ENCODE measurements at places on chromosomes 11 and 22. TPM values are rescaled to one million over a fixed set of nuclear protein-coding genes. Genes with fewer than 3 reads are reported as not detected.

SELENOO gene
- total RNA-seq = 14.4 TPM

GPR83 gene
- total RNA-seq = 0.12 TPM

SLN gene
- not detected for total RNA-seq

TRIM49 gene
- not detected for total RNA-seq

USH1C gene
- not detected for total RNA-seq

TSGA10IP gene
- total RNA-seq = not detected

HEPN1 gene
- not detected for total RNA-seq

ANO9 gene
- 38.8 TPM for total RNA-seq

TUB gene
- 0.33 TPM for total RNA-seq

PTDSS2 gene
- total RNA-seq = 14.8 TPM

OR51B5 gene
- total RNA-seq = not detected

GRCh38 chr11:131274233-131274632 is 96.2 kb upstream of the NTM start:
- H3K4me3 ChIP-seq = no peak overlapping the region

DNA sequence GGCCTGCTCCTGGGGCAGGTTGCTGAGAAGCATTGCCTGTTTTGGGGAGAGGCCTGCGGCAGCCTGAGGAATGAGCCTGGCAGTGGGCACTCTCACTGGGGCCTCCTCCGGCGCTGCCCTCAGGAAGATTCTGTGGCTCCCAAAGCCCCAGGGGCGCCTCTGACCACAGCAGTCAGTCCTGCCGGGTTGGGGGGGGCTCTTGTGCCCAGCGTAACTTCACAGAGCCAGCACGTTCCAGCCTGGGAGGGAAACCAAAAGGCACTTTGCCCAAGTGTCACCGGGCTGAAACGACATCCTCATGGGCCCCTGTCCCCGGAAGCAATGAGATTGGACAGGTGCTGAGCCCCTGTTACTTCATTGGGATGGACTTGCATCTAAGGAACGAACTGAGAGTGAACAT is 4.3 kb upstream of the LRP5 start:
- H3K36me3 ChIP-seq = no peaks in the 10 kb centered on the region
- H3K4me1 ChIP-seq = no peaks in the 10 kb centered on the region
- H3K27ac ChIP-seq = no peak overlapping the region
- no peak for DNase-seq
- H3K27me3 ChIP-seq = no peaks in the 10 kb centered on the region

DNA sequence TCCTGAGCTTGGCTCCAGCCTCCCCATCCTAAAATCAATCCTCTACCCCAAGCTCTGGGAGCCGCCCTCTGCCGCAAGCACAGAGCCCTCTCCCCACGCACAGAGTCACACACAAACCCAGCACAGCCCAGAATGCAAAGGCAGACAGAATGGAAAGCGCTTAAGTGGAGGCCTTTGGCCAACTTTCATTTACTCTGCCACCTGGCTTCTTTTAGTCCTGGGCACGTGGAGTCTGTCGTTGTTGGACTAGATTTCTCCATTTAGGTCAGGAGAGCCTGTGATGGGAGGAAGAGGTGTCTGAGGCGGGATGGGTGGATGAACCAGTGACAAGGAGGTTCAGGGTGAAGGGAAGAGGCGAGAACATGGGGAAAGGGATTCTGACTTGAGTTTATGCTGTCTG is 191.7 kb downstream of the DSCAML1 start:
- no peak for DNase-seq
- H3K27ac ChIP-seq = no peak overlapping the region
- peaks cover 20% of the 10 kb centered on the region for H3K4me1 ChIP-seq

DNA sequence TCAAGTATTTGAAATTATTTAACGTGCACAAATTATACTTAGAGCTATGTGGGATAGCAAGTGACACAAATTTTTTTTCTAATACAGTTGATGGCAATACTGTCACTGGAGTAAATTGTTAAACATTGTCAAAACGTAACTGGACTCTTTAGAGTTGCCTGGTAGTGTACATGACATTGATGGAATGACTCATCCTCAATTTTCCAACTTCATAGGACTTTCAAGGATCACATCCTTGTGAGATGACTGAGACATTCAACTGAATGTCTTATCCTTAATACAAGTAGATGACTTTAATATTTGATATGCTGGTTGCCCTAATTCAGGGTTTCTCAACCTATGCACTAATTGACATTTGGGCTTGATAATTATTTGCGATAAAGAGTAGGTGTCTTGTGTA is 310.0 kb downstream of the SWAP70 start:
- H3K4me3 ChIP-seq = no peak overlapping the region
- H3K4me1 ChIP-seq = no peaks in the 10 kb centered on the region
- H3K27me3 ChIP-seq = no peaks in the 10 kb centered on the region

DNA sequence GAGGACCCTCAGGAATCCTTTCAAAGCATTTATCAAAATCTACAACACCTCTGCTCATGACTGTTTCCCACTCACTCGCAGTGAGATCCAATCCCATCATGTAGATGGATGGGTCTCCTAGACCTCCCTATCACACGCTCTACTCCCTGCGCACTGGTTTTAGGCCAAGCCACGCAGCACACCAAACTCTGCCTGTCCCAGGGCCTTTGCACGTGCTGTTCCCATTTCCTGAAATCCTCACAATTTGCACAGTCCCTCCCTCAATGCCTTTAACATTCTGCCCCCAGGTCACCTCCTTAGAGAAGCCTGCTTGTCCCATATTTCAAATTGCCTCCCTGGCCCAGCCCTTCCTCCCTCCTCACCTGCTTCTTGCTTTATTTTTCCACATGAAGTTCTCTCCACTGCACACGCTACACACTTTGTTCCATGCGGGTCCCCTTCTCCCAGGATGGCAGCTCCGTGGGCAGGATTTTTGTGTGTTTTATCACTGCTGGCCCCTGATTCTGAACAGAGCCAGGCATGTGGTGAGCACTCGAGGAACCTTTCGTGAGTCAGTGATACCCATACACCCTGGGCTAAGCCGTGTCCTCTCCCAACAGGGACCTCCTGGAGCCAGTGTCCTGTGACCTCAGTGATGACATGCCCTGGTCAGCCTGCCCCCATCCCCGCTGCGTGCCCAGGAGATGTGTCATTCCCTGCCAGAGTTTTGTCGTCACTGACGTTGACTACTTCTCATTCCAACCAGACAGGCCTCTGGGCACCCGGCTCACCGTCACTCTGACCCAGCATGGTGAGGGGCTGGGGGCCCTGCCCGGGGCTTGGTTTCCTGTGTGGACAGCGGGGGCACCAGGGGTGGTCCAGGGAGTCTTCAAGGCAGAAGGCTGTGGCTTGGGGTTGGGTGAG is 12.2 kb downstream of the CSF2RB start:
- no peak overlapping the region for H3K4me3 ChIP-seq
- no peaks in the 10 kb centered on the region for H3K4me1 ChIP-seq
- H3K27ac ChIP-seq = no peak overlapping the region
- no peak for DNase-seq

DNA sequence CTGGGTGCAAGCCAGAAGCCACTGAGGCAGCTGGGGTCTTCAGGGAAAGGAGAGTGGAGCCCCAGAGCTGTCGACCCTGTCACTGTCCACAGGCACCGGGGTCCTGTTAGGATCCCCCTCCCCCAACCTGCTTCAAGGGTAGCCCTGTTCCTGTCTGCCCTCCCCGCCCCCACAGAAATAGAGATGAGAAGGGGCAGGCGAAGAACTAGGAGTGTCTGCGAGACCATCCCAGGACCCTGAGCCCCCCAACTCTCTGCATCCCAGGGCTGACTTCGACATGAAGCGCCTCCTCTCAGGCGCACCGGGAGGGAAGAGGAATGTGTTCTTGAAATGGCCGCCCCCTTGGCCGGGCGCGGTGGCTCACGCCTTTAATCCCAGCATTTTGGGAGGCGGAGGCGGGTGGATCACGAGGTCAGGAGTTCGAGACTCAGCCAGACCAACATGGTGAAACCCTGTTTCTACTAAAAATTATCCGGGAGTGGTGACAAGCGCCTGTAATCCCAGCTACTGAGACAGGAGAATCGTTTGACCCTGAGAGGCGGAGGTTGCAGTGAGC is 607 bp upstream of the ZNF70 start:
- H3K36me3 ChIP-seq = peaks cover 3% of the 10 kb centered on the region
- H3K27ac ChIP-seq = peak overlapping the region; percentile 31
- H3K4me3 ChIP-seq = peak overlapping the region; percentile 77
- peaks cover 11% of the 10 kb centered on the region for H3K4me1 ChIP-seq
- peaks cover 2% of the 10 kb centered on the region for H3K27me3 ChIP-seq

DNA sequence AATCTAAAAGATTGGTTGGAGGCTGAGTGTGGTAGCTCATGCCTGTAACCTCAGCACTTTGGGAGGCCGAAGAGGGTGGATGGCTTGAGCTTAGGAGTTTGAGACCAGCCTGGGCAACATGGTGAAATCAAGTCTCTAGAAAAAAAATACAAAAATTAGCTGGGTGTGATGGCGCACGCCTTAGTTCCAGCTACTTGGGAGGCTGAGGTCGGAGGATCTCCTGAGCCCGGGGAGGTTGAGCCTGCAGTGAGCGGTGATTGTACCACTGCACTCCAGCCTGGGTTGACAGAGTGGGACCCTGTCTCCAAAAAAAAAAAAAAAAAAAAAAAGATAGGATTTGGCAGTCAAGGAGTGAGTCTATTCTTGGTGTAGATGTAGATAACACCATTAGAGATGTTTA is 10.6 kb downstream of the FOLR1 start:
- no peaks in the 10 kb centered on the region for H3K4me1 ChIP-seq
- no peak overlapping the region for H3K4me3 ChIP-seq
- no peaks in the 10 kb centered on the region for H3K27me3 ChIP-seq
- H3K36me3 ChIP-seq = no peaks in the 10 kb centered on the region
- DNase-seq = no peak

GRCh38 chr11:120522736-120523135 is 11.2 kb downstream of the GRIK4 start:
- H3K27ac ChIP-seq = no peak overlapping the region
- no peak overlapping the region for H3K4me3 ChIP-seq
- DNase-seq = no peak
- H3K36me3 ChIP-seq = no peaks in the 10 kb centered on the region
- H3K4me1 ChIP-seq = no peaks in the 10 kb centered on the region

DNA sequence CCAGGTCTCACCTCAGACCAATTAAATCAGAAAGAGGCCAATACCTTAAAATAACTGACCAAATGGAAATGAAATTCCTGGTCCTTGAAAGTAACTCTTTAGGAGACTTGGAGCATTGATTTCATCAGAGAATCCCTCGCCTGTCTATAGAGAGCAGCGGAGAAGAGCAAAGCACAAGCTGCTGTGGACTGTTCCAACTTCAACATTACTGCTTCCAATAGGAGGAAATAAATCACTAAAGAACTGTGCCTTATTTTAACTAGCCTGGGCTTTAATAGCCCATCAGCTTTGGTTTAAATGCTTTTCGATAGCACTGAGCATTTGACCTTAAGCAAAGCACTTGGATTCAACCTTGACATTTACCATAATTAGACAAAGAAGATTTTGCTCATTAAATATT is 32.0 kb upstream of the FJX1 start:
- H3K4me1 ChIP-seq = no peaks in the 10 kb centered on the region
- no peak overlapping the region for H3K27ac ChIP-seq
- DNase-seq = no peak

- H3K27ac ChIP-seq = no peak overlapping the region
- H3K4me1 ChIP-seq = no peaks in the 10 kb centered on the region
- peak; percentile 47 for DNase-seq
- H3K4me3 ChIP-seq = no peak overlapping the region
Observed at GRCh38 chr11:114774599-114775361, 96.5 kb downstream of the NXPE2 start.

DNA sequence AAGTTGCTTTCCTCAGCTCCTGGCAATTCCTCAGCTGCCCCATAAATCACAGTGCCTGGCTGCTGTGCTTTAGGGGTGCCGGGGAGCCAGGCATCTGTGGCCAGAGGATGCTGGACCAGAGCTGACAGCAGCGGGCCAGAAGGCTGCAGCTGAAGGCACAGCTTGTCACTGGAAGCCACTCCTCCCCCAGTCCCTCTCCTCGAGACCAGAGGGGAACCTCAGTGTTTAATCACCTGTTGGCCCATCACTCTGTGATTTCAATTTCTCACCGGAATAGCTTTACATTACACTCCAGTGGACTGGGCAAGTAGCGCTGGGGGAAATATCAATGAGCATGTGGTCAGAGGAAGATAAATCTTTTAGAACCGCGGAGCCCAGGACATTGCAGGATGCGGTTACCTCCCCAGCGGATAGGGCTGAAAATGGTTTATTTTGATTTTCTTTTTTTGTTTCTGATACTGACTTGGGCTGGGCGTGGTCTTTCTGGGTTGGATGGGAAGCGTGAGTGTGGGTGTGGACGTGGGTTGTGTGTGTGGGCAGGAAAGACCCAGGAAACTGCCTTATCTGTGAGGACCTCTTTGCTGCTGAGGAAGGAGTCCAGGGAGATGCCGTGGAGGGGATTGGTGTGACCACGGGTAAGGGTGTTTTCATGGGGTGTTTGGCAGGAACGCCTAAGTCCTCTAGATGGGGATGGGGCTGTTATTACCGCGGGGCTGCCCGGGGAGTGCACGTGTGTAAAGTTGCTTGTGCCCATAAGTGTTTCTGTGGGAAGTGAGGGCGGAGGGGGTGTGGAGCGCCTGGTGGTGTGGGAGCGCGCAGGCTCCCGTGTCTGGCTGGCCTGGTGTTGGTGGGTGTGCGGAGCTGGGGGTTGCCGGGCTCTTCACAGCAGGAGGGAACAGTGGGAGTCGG is 4.0 kb downstream of the DAGLA start:
- H3K36me3 ChIP-seq = no peaks in the 10 kb centered on the region
- H3K27me3 ChIP-seq = peaks cover 18% of the 10 kb centered on the region
- H3K4me1 ChIP-seq = peaks cover 4% of the 10 kb centered on the region
- DNase-seq = peak; percentile 36

DNA sequence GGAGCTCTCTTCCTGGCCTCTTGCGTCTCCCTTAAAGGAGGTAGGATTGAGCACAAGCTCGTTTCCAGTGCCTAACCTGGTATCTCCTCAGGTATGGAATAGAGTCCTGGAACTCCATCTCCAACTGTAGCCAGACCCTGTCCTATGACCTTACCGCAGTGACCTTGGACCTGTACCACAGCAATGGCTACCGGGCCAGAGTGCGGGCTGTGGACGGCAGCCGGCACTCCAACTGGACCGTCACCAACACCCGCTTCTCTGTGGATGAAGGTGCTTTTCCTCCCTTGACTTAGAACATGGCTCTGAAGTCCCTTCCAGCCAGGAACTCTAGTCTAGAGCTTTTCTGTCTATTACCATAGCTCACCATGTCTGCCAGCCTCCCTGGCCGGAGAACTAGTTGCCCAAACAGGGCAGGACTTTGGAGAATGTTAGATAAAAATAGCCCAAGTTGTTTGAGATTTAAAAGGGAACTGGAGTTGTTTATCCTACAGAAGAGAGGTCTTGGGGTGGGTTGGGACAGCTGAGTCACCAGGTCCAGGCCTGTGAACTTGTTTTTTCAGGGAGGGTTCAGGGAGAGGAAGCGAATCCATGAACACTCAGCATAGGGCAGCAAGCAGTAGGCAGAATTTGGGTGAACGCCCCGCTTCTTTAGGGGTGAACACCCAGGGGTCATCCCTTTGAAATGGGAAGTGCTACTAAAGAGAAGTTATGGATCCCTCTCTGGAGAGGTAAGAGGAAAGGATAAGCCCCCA is 3.3 kb downstream of the IL10RA start:
- H3K36me3 ChIP-seq = peaks cover 84% of the 10 kb centered on the region
- H3K4me3 ChIP-seq = peak overlapping the region; percentile 96
- peak overlapping the region; percentile 72 for H3K27ac ChIP-seq
- DNase-seq = no peak
- no peaks in the 10 kb centered on the region for H3K27me3 ChIP-seq

GRCh38 chr11:112583261-112583893 is 322.7 kb upstream of the PLET1 start:
- no peak overlapping the region for H3K4me3 ChIP-seq
- no peaks in the 10 kb centered on the region for H3K27me3 ChIP-seq
- no peaks in the 10 kb centered on the region for H3K36me3 ChIP-seq
- no peak overlapping the region for H3K27ac ChIP-seq
- DNase-seq = no peak

- H3K4me3 ChIP-seq = no peak overlapping the region
- H3K4me1 ChIP-seq = no peaks in the 10 kb centered on the region
- no peak for DNase-seq
- H3K36me3 ChIP-seq = no peaks in the 10 kb centered on the region
- H3K27ac ChIP-seq = no peak overlapping the region
Observed at GRCh38 chr11:1642288-1643145, 12.9 kb downstream of the KRTAP5-5 start.
